Lung (tissue), 17 donors: ENCODE measurements at places on chromosomes 3 and 15. TPM values are rescaled to one million over a fixed set of nuclear protein-coding genes. Genes with fewer than 3 reads are reported as not detected.

Gene ROBO2
- total RNA-seq, result 72.4 TPM

Gene POLQ
- total RNA-seq, result 0.80 TPM

Gene CAPN3
- 28.4 TPM for total RNA-seq

Gene ARPP21
- not detected for total RNA-seq

Gene FSIP1
- total RNA-seq, result 1.4 TPM

Gene RTP1
- not detected for total RNA-seq

Gene MME
- 41.0 TPM for total RNA-seq

DNA sequence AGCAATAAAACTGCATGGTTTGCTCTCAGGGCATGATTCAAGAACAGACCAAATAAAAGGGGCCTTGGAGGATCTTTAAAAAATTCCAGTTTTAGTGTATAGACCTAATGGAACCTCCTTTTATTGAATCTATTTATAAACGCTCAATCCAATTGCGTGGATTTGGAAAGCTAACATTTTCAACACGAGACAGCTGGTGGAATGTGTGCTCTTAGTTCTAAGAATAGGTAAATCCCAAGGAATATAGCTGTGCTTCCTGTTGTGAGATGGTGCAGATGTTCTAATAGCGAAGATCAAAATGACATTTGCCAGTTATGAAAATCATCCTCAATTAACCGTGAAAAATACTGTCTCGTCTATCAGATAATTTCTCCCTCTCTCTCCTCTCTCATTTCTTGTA lies 192.5 kb downstream of the ATP10A start:
- no peak for DNase-seq

DNA sequence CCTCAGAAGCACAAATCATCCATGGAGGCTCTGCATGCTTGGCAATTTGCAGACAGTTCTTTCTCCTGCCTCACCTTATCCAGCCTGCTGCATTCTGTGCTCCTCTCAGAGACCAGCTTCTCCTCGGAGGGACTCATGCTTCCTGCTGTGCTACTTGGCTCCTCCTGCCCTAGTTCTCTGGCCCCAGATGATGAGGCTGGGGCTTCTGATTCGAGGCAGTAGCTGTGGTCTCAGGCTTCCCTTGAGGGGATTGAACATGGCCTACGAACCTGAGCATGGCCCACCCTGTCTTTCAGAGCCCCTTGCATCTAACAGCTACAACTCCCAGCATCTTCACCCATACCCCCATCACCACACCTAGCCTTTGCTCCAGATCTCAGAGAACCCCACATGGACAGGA lies 6.7 kb downstream of the VIPR1 start:
- no peak for DNase-seq

DNA sequence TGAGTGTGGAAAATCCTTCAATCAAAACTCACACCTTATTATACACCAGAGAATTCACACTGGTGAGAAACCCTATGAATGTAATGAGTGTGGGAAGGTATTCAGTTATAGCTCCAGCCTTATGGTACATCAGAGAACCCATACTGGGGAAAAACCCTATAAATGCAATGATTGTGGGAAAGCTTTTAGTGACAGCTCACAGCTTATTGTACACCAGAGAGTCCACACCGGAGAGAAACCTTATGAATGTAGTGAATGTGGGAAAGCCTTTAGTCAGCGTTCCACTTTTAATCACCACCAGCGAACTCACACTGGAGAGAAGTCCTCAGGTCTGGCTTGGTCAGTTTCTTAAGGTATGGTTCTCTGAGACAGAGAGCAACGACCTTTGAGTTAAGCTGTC lies 13.7 kb upstream of the ZNF660 start:
- no peak for DNase-seq

DNA sequence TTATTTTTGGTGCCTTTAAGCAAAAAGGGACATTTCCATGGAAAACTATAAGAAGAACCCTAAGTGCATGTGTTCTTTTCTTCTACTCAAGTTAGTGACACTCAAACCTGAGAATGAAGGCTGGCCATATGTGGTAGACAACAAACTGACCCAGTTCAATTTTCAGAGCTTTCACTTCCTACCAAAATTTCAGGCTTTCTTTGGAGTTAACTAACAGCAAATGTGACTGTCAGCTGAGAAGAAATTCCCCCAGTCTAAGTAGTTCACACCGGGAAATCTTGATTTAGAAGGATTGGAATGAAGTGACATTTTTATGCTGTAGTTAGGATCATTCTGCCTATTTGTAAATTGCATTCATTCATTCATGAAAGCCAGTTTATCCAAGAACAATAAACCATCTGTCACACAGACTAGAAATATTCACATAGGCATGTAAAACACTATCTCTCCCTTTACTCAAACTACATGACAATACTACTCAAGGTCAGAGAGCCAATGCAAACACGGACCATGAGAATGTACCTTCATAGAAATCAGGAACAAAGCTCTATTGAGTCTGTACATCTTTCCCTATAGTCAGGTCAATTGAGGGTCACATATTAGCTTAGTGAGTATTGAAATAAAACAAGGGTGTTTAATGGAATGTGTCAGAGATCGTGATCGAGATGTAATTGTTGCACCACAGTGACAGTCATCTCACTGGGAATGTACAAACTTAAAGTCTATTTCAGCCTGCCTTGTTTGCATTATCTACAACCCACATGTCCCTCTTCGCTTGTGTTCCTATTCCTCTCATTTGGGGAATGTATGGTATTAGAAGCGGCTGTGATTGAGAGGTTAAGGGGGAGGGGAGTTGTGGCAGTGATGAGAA lies 113.8 kb upstream of the TGFBR2 start:
- no peak for DNase-seq

GRCh38 chr3:52001443-52001974 lies 5.8 kb upstream of the RPL29 start:
- DNase-seq, result peak; percentile 69

DNA sequence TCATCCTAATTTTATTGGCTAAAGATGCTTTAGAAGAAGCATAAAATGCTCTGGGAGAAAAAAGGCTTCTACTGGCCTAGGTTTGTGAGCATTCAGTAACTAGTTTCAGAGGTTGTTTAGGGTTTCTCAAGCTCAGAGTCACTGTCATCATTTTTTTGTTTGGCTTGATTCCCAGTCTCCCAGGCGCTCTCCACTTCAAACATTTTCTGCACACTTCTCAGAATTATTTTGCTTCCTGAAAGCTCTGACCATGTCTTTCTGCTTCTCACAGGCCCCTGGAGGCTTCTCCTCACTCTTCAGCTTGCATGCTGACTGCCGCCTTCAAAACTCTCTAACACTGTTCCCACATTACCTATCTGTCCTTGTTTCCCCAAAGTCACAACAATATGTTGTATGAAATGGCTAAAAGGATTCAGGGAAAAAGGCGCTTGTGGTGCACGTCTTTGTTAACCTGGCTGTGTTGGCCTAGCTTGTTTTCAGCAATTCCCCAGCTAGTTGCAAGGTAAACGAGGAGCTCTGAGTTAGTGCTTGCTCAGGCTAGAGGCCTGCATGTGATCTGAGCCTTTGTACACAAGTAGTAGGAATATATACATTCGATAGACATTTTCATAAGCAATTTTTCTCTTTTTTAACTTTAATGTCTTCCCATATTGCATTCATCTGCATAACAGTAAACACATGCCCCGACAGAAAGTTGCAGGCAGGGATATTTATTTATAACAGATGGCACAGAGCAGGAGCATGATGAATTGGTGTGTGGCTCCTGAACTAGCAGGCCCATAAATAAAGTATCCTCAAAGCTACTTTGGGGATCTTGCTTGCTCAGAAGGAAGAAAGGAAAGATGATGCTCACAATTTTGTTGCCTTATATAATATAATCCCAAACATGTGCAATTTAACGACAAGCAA lies 129.2 kb upstream of the DPH6 start:
- DNase-seq, result peak; percentile 35

- DNase-seq, result no peak
These were observed 170.1 kb downstream of the VPS13C start for GRCh38 chr15:61890106-61890505.

- DNase-seq, result peak; percentile 36
These were observed 20.2 kb downstream of the CPOX start for GRCh38 chr3:98573181-98573728.

DNA sequence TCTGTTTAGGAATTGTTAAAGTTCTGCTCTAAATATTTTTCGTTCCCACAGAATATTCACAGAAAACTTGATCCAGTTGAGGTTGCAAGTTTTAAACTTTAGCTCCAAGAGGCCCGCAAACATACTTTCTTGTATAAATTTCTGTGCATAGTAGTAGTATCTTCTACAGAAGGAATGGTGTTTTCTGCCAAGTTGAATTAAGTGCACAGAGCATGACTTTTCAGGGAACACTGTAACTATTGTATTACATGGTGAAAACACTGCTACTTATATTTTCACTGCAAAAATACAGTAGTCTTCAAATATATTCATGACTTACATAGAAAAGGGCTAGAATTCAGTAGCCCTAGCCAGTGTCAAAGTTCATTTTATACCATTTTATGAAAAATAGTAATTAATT lies 67.0 kb downstream of the SUCNR1 start:
- peak; percentile 34 for DNase-seq

DNA sequence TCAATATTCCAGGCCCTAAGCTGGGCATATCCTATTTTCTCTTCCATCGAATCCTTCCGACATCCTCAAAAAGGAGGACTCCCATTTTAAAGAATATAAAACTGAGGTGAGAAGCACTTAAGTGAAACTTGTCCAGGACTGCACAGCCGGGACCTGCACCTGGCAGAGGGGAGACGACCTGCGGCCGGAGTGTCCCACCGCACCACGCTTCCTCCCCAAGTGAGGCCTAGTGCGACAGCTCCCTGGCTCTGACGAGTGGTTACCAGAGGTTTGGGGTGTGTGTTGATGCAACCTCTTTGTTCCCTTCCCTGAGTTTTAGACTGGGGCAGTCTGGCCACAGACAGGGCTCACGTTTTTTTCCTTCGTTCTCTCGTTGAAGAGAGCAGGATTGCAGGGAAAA lies 24.9 kb upstream of the ATP2B2 start:
- DNase-seq, result no peak

- DNase-seq, result no peak
These were observed 77.1 kb downstream of the AKAP13 start for GRCh38 chr15:85457392-85457968.

DNA sequence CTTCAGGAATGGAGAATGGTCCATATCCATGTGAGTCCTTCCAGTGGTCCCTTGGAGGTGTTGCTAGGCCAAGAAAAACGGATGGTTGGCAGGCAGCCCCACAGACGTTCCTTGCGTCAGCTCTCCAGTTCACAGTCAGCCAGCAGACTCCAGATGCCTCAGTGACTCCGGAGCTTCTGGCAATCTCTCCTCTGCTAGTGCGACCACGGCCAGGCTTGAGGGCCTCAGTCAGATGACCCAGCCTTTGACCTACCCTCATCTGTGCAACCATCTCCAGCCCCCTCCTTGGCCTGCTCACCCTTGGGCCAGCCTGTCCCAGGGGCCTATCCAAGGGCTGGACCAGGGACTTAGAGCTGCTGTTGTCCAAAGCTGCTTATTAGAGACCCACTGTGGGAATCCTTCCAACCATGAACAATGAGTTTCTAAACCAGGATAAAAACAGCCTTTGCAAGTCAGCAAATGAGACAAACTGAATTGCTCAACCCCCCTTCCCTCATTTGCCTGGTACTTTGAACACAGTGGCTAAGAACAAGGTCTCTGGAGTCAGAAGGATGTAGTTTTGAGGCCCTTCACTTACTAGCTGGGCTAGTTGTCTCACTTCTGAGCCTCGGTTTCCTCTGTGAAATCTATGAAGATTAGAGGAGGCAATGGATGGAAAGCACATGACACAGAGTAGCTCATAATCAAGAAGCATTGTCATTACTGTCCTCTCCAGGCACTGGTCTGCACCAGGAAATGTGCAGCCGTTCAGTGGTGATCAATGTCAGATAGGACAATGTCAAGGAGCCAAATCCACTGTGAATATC lies 44.8 kb downstream of the ANP32A start:
- peak; percentile 94 for DNase-seq

- DNase-seq, result no peak
These were observed 76.0 kb downstream of the SLC12A8 start for GRCh38 chr3:125136515-125136914.
